ENCODE measurements at places on chromosomes 3 and 15. TPM values are rescaled to one million over a fixed set of nuclear protein-coding genes. Genes with fewer than 3 reads are reported as not detected.

DNA sequence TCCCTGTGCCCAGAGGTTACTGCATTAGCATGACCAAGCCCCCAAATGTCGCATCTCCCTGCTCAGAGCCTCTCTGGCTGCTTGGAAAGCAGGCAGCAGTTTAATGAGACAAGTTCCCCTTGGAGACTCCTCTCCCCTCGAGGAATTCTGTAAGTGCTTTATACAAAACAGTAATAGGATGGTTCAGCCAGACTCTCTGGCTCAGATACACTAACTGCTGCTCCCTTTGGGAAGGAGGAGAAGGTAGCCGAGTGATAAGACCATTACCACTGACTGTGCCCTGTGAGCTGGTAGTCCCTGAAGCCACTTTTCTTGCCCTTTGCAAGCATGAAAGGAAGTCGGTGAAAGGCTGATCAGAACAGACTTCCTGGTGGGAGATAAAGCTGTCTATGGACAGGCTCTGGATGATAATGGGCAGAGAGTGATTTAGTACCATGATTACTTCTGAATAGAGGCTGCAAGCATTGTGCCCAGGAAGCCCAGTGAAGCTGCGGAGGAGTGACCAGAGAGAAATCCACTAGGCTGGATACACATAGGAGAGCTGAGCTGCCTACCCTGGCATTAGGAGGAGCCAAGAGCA lies 100.8 kb downstream of the SEMA6D start:
- no peaks in the 10 kb centered on the region for H3K4me1 ChIP-seq
- no peak overlapping the region for H3K27ac ChIP-seq
- no peak for DNase-seq
- H3K27me3 ChIP-seq, result no peaks in the 10 kb centered on the region
- H3K36me3 ChIP-seq, result no peaks in the 10 kb centered on the region
- no peak overlapping the region for H3K4me3 ChIP-seq

- H3K27me3 ChIP-seq, result no peaks in the 10 kb centered on the region
- H3K4me3 ChIP-seq, result no peak overlapping the region
- H3K36me3 ChIP-seq, result no peaks in the 10 kb centered on the region
- no peaks in the 10 kb centered on the region for H3K4me1 ChIP-seq
- no peak overlapping the region for H3K27ac ChIP-seq
These were observed 300.4 kb downstream of the SV2B start for GRCh38 chr15:91400481-91400880.

DNA sequence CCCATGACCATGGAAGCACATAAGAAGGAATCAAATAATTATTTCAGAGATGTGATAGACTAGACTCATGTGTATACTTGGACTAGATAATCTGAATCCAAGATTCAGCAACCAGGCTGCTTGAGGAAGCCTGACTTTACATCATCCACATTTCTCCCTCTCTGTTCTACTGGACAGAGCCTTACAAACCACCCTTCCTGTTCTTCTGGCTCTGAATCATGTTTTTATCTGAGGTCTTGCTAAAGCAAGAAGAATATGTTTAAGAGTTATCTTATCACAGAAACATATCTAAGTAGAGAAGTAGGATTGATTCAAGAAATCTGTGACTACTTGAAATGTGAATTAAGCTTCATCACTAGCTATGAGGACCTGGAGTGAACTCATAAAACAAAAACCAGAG lies 71.1 kb upstream of the SLC24A5 start:
- no peaks in the 10 kb centered on the region for H3K27me3 ChIP-seq
- no peak for DNase-seq
- H3K4me1 ChIP-seq, result no peaks in the 10 kb centered on the region
- H3K27ac ChIP-seq, result no peak overlapping the region
- no peaks in the 10 kb centered on the region for H3K36me3 ChIP-seq

- H3K36me3 ChIP-seq, result no peaks in the 10 kb centered on the region
- no peak overlapping the region for H3K4me3 ChIP-seq
- H3K27ac ChIP-seq, result no peak overlapping the region
These were observed 43.1 kb downstream of the FAM3D start for GRCh38 chr3:58623478-58623877.

- no peaks in the 10 kb centered on the region for H3K27me3 ChIP-seq
- no peak for DNase-seq
- H3K36me3 ChIP-seq, result no peaks in the 10 kb centered on the region
- no peak overlapping the region for H3K27ac ChIP-seq
- no peaks in the 10 kb centered on the region for H3K4me1 ChIP-seq
These were observed 511.7 kb upstream of the UBE2E2 start for GRCh38 chr3:22691407-22691806.

DNA sequence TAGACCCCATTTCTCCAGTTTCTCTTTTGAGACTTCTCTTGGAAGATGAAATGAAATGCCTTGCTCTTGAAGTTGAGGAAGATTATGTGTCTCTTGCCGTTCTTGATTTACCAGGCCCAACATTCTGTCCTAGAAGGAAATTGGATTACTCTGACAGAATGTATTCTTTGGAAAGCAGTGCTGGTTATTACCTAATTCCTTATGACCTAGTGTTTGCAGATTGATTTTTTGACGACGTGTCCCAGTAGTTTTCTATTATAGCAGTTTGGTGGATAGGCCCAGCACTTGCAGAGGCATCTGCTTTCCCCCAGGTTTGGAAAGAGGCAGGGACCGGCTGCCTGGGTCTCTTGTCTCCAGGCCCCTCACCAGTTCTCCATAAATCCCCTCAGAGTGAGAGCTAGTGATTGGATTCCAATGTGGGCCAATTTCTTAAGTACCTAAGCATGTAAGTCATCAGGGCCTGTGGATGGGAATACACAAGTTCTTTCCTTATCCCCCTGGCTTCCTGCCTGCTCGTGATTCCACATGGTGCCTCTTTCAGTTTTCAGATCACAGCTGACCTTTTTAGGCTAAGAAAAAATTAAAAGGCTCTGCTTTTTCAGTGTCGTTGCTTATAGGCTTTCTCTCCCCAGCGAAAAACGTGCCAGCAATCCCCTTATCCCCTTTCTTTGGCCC lies 50.2 kb downstream of the EPHB3 start:
- H3K27me3 ChIP-seq, result no peaks in the 10 kb centered on the region
- no peak overlapping the region for H3K27ac ChIP-seq
- H3K36me3 ChIP-seq, result no peaks in the 10 kb centered on the region

- no peak overlapping the region for H3K27ac ChIP-seq
- H3K36me3 ChIP-seq, result no peaks in the 10 kb centered on the region
- DNase-seq, result no peak
- H3K27me3 ChIP-seq, result peaks cover 21% of the 10 kb centered on the region
- no peaks in the 10 kb centered on the region for H3K4me1 ChIP-seq
- no peak overlapping the region for H3K4me3 ChIP-seq
These were observed 14.5 kb upstream of the GLCE start for GRCh38 chr15:69145694-69146492.

- H3K27me3 ChIP-seq, result no peaks in the 10 kb centered on the region
- no peak overlapping the region for H3K4me3 ChIP-seq
- no peaks in the 10 kb centered on the region for H3K36me3 ChIP-seq
- DNase-seq, result no peak
- no peak overlapping the region for H3K27ac ChIP-seq
These were observed 71.7 kb upstream of the TTC14 start for GRCh38 chr3:180530276-180530675.

GRCh38 chr15:38872732-38873131 lies 308.1 kb upstream of the RASGRP1 start:
- no peaks in the 10 kb centered on the region for H3K27me3 ChIP-seq
- no peak for DNase-seq
- no peaks in the 10 kb centered on the region for H3K36me3 ChIP-seq
- no peak overlapping the region for H3K27ac ChIP-seq
- H3K4me3 ChIP-seq, result no peak overlapping the region
- H3K4me1 ChIP-seq, result no peaks in the 10 kb centered on the region

FGF7 gene
- total RNA-seq, result not detected

CASR gene
- total RNA-seq, result 0.03 TPM

ACP3 gene
- not detected for total RNA-seq

SLC24A5 gene
- total RNA-seq, result not detected

CHRFAM7A gene
- total RNA-seq, result 0.50 TPM

All from CD4-positive, alpha-beta T cell (primary cell).